ENCODE measurements at places on chromosomes 5 and 9.
A peak's percentile ranks its signal among the peaks of the same experiment; 100 is the strongest.

DNA sequence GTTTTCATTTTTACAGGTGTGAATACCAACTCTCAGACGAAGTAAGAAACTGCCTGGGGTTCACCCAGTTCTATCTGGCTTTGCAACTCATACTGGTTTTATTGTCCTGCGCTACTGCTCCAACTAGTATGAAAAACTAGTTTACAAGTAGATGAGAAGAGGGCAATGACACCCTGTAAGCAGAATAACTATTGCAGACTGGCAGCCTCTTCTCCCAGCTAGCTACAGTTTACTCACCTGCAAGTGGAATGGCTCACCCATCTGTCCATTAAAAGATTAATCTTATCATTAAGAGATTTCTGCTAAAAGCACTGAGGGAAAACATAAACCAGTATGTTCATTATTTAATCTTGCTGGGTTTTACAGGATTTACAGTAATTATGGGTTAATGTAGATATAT, 113.4 kb downstream of the FRMD3 start:
- DNase-seq = no peak

DNA sequence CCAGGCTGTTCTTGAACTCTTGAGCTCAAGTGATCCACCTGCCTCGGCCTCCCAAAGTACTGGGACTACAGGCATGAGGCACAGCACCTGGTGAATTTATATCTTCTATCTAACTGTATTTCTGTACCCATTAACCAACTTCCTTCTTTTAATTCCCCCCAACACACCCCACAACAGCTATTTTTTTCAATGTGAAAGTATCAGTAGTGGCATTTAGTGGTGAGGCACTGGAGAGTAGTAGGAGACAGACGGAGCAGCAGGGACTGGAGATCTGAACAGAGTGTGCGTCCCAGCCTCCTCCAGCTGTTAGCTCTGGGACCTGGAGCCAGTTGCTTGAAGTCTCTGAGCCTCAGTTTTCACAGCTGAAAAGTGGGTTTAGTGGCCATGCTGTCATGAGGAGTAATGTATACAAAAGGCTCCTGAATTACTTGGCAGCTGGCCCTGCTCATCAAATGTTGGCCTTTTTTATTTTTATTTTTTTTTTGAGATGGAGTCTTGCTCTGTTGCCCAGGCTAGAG, 11.0 kb upstream of the EEIG1 start:
- DNase-seq = no peak

- peak; percentile 1 for DNase-seq
These were observed 14.7 kb downstream of the DIAPH1 start for GRCh38 chr5:141603923-141604717.

- no peak for DNase-seq
These were observed 38.8 kb upstream of the NDFIP1 start for GRCh38 chr5:142069606-142070399.

- DNase-seq = no peak
These were observed 5.6 kb upstream of the CAMK2A start for GRCh38 chr5:150295172-150295634.

DNA sequence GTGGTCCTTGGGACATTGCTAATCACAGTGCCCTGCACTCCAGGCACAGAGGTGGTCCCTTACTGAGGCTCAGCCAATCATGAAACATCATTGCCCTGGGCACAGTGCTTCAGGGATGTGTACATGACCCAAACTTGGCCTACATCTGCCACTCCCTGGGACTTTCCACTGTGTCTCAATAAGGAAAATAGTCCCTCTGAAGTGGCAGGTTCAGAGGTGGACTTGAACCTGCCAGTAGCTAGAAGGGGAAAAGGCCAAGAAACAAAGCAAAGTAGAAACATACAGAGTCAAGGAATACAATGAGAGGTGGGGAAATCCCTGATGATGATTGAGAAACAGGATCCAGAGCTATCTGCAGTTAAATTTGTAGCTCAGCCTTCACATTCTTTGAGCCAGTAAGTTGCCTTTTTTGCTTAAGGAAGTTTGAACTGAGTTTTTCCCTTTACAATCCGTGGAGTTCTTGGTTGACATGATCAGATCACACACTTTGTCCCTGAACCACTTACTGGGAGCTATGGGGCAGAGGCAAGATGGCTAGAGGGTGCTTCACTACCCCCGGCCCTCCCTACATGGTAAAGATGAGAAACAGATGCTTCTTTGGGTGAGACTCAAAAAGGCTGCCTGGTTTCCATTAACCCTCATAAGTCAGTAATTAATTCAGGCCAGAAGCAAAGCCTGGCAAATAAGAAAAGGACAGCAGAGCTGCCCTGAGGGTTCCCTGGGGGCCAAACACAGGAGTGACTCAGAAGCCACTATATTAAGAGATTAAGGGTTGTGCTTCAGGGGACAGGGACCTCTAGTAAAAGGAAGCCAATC, 57.6 kb downstream of the SH3TC2 start:
- no peak for DNase-seq

DNA sequence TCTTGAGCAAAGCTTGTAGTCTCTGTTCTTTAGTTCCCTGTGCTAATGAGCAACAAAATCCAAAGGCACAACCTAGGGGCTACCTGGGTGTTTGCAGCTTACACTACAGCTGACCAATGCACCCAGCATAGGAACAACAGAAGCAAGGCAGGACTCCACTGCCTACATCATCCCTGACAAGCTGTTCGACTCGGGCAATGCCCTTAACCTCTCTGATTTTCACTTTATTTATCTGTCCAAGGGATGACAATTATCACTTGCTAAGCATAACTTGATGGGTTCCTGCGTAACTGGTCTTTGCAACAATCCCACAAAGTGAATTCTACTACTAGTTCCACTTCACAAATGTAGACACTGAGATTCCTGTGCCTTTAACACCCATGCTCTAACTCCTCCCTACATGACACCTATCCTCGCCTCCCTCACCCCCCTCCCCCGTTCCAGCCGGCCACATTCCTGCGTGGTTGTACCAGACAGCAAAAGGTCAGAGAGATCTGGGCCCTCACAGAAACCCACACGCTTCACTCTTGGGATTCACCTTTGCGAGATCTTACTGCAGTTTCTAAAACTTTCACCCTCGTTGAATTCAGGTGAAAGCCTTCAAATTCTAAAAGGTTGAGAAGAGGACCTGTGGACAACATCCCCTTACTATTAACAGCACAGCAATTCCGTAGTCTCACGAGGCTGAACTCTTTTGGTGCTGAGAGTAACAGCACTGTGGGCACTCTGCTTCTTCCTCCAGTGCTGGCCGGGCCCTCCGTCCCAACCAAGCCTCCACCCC, 995 bp downstream of the IPPK start:
- DNase-seq = no peak

- peak; percentile 50 for DNase-seq
These were observed 157.2 kb upstream of the PITX1 start for GRCh38 chr5:135191084-135191826.

- no peak for DNase-seq
These were observed 1.4 kb upstream of the DAB2 start for GRCh38 chr5:39426051-39426745.

DNA sequence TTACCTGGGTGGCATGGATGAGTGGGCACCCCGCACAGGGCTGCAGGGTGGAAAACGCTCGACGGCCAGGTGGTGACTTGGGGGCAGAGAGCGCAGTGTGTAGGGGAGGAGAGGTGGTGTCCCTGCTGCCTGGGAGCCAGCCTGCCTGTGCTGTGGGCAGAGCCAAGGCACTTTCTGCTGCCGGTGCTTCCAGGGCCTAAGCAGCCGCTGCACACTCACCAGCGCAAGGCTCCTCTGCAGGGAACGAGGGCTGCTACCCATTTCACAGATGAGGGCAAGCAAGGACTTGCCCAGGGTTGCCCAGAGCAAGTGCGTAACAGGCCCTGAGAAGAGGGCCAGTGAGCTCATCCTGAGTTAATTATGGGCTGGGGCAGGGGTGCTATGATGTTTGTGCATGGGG, 62.5 kb downstream of the CRB2 start:
- no peak for DNase-seq

DNA sequence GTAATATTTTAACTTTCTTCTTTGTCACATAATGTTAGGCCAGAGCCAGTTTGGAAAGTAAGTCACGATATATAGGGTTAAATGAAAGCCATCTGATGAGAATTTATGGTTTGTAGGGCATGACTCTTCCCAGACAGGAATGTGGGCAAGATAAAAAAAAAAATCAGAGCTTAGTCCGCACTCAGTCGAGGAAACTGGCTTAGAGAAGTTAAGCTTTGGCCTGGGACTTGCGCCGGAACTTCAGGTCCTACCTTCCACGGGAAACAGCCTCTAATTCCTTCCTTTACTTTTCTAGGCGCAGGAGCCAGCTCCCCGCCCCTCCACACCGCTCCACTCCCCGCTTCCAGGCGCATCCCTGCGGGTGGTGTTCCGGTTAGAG, 475 bp downstream of the DDX31 start:
- peak; percentile 41 for DNase-seq

- peak; percentile 34 for DNase-seq
These were observed 689 bp downstream of the CNTRL start for GRCh38 chr9:121075251-121076036.

DNA sequence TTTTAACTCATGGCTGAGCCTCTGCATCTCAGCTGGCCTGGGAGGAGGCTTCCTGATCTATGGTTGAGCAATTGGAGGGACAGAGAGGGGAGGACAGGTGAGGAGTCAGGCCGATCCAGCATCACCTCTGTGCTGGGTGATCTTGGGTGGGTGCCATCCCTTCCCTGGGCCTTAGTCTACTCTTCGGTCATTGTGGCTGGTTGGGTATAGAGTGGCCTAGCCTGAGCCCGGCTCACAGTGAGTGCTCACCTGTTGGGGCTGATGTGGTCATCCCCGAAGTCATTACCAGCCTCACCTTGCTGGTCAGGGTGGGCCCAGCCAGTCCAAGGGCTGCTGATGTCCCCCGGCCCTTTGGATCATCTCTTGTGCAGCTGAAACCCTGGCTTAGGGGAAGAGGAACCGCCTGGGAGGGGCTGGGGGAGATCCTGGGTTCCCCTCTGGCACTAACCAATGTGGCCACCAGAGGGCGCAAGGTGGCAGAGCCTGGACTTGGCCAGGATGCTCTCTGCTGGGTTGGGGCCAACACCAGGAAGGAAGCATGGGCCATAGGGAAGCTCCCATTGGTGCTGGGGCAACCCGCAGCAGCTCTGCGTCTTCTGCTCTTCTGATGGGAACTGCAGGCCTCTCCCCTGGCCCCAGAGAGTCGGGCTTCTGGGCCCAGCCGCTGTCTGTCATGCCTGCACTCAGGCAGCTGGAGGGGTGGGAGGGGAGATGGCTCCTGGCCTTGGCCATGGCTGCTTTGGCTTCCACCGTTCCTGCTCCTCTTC, 17.3 kb upstream of the ODF2 start:
- DNase-seq = peak; percentile 78

- no peak for DNase-seq
These were observed 4.3 kb downstream of the MCTP1 start for GRCh38 chr5:95280401-95281095.

GRCh38 chr9:105984714-105985113, 290.4 kb downstream of the TMEM38B start:
- no peak for DNase-seq

DNA sequence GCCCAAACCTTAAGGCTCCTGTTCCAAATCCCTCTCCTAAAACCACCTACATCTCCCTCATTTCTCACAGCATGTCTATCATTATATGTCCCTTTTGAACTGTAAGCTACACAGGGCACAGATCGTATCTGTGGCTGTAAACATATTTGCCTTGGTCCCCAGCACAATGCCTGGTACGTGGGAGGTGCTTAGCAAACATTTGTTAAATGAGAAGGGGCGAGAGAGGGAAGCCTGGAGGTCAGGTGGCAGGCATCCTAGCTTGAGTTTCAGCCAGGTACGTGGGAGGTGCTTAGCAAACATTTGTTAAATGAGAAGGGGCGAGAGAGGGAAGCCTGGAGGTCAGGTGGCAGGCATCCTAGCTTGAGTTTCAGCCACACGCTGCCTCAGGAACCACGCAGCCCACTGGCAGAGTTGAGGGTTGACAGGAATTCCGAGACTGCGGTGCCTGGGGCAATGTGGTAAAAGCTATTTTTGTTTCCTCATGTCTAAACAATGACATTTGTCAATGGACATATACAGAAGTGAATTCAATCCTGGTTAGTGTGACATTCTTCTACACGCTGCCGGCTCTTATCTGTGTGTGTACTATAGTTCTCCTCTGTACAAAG, 113.6 kb downstream of the EFNA5 start:
- no peak for DNase-seq

- DNase-seq = no peak
These were observed 24.4 kb downstream of the RNF145 start for GRCh38 chr5:159184858-159185381.

DNA sequence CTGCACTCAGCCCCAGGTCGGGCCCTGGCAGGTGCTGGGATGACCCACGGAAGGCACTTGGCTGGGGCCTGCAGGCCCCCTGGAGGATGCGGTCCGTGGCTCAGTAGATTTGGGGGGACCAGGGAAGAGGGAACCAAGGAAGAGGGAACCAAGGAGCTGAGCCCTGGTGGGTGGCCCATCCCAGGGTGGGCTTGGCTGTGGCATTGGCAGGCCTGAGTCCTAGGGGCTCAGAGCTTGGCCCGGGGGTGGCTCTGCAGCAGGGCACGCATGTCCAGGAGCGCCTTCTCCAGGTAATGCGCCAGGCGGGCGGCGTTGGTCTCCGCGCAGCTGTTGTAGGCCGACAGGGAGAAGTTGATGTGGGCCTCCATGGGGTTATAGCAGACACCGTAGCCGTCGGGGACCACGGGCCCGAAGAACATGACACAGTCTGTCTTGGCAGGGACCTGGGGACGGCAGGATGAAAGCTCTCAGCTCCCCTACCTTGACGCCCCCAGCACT, 14.3 kb downstream of the DOLPP1 start:
- no peak for DNase-seq

GRCh38 chr9:93308676-93309075, 124.7 kb downstream of the WNK2 start:
- no peak for DNase-seq

DNA sequence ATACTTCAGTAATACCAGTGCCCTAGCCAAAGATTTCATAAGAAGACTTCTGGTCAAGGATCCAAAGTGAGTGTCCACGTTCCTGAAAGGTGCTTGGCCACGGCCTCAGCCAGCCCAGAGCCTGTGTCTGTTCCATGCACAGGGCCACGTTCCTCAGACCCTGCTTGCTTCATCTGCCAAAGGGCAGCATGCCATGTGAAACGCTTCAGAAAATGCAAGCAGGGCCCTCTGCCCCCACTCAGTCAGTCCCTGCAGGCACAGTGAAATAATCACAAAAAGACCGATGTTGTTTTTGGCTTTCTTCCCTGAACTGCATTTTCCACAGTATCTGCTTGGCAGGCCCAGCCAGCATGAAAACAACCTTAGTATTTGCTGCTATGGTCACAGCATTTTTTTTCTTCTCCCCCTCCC, 85.5 kb upstream of the CTSL start:
- peak; percentile 61 for DNase-seq

DNA sequence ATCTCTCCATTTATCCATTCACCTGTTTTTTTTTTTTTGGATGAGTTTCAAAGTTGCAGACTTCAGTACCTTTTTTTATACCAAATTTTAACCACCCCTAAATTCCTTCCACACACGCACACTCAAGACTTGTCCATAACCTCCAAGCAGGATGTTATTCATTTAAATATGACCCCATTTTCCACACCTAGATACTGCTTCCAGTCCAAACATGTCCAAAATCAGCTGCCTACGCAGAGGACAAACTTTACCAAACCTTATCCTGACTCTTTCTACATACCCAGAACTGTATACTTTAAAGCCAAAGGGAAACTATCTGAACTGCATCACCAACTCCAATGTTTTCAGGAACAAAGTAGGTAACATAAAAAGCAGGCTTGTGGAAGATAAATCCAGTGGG, 36.0 kb upstream of the FYB1 start:
- DNase-seq = no peak

GRCh38 chr9:8282535-8282934, 483.0 kb upstream of the DMAC1 start:
- no peak for DNase-seq
